Suppressor macrophage treated with lipopolysaccharide for 1 hour (primary cell): ENCODE measurements at places on chromosomes 7 and 10.

- peak; percentile 2 for DNase-seq
Observed at GRCh38 chr7:83876593-83876992, 227.7 kb upstream of the SEMA3E start.

DNA sequence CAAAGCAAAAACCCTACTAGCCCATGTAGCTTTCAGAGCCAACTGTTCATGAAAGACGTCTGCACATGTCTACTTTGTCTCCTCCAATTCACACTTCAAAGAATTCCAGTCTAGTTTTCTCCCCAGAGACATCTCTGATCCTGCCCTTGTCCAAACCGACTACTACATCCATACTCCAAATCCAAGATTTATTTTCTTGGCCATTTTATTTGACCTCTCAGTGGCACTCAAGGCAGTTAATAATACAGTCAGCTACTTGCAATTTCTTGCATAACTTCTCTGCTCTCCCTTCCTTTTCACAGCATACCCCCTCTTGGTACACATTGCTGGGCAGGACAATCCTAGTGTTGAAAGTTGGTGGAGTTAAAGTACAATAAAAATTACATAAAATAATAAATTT, 170.9 kb upstream of the INHBA start:
- DNase-seq: no peak

- no peak for DNase-seq
Observed at GRCh38 chr7:55474944-55475854, 97.1 kb downstream of the VOPP1 start.

DNA sequence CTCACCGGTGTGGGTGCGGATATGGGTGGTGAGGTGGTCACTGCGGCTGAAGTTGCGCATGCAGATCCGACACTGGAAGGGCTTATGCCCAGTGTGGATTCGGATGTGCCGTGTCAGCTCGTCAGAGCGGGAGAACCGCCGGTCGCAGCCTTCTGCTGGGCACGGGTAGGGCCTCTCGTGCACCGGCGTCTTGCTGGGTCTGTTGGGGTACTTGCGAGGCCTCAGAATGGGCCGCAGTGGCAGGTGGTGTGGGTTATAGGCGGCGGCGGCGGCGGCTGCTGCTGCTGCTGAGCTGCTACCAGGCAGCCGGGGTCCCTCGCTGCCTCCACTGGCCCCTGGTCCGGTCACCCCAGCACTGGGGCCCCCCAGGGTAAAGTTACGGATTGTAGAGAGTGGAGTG, 2.7 kb downstream of the EGR2 start:
- DNase-seq: no peak

- DNase-seq: peak; percentile 78
Observed at GRCh38 chr10:110533149-110533548, 34.3 kb upstream of the SMC3 start.

DNA sequence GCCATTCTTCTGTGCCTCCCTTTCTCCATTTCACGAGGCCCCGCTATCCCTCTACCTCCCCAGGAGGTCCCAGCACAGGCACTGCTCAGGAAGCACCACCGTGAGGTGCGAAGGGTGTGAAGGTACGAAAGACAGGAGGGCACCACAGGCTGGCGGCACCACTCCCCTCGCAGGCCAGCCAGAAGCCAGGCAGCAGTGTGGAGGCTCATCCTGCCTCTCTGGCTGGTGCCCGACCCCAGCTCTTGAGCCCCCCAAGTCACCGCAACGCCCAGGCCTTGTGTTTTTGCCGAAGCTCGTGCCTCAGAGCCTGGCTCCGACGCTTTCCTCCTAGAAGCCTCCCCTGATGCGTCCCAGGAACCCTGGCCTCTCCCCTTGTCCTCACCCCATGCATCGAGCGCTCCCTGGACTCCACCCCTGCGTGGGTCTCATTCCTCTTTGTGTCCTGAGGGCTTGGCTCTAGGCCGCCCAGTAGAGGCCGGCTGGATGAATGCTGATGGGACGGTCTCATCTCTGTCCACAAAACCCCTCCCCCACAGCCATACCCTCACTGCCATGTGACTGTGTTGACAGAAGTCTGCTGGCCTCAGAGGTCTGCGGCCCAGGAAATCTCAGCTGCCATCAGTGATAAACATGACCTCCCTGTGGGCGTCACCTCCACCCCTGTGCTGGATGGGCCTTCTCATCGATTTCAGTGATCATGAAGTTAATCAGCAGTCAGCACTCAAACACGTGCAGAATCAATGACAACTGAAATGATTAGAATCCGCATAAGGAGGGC, 19.3 kb downstream of the BRI3 start:
- DNase-seq: no peak

GRCh38 chr7:31633894-31634494, 53.0 kb upstream of the PPP1R17 start:
- peak; percentile 61 for DNase-seq
